ENCODE measurements at places on chromosomes 12 and 14.
A peak's percentile ranks its signal among the peaks of the same experiment; 100 is the strongest.

- H3K27ac ChIP-seq = no peak overlapping the region
- H3K4me1 ChIP-seq = no peaks in the 10 kb centered on the region
- H3K27me3 ChIP-seq = no peaks in the 10 kb centered on the region
These were observed 77.3 kb upstream of the CNTN1 start for GRCh38 chr12:40614923-40615322.

- no peaks in the 10 kb centered on the region for H3K36me3 ChIP-seq
- no peaks in the 10 kb centered on the region for H3K4me1 ChIP-seq
- H3K4me3 ChIP-seq = peak overlapping the region; percentile 48
- H3K27ac ChIP-seq = no peak overlapping the region
- H3K27me3 ChIP-seq = no peaks in the 10 kb centered on the region
These were observed 822 bp upstream of the SOX5 start for GRCh38 chr12:23950210-23950774.

DNA sequence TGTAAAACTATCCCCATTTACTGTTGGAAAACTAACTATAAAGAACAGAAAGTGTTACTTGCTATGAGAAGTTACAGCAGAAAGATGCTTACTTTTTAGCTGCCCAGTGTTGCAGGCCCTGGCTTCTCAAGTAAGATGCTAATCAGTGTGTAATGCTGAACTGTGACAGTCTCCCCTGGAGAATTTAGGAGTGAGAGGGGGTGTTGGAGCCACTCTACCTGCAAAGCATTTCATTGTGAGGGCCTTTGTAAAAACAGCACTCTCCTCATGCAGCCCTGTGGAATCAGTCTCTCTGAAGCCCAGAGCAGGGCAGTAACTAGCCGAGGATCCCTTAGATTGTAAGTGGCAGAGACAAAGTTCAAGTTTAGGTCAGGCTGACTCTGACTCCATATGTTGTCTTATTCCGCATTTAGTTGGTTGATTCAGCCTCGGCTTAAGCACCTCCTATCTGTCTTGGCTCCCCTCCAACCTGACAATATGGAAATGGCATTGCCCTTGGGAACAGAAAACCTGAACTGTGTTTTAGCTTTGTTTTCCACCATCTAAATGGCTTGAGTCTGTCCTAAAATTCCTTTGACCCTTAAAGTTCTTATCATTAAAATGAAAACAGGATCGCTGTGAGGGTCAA, 141.3 kb downstream of the PRKCH start:
- no peak overlapping the region for H3K4me3 ChIP-seq
- DNase-seq = no peak

- no peak overlapping the region for H3K4me3 ChIP-seq
- H3K36me3 ChIP-seq = no peaks in the 10 kb centered on the region
- no peaks in the 10 kb centered on the region for H3K27me3 ChIP-seq
- no peak overlapping the region for H3K27ac ChIP-seq
- H3K4me1 ChIP-seq = peaks cover 15% of the 10 kb centered on the region
These were observed 9.9 kb upstream of the VPS33A start for GRCh38 chr12:122276242-122276641.

DNA sequence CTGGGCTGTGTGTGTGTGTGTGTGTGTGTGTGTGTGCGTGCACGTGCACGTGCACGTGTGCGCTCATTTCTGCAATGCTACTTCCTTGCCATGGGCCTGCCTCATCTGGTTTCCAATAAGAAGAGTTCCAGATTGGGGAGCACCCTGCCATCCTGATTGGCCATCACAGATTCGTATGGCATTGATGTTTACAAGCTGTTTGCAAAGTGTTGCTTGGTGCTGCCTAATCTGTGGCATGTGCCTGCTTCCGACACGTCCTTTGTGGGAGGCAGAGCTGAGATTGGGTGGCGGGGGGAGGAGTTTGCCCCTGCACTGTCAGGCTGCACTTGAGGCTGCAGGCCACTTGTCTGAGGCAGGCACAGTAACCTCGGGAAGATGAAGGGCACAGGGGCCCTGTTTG, 39.2 kb downstream of the SAMD4A start:
- DNase-seq = no peak
- no peak overlapping the region for H3K27ac ChIP-seq
- no peaks in the 10 kb centered on the region for H3K36me3 ChIP-seq
- no peaks in the 10 kb centered on the region for H3K4me1 ChIP-seq
- H3K4me3 ChIP-seq = no peak overlapping the region
- H3K27me3 ChIP-seq = no peaks in the 10 kb centered on the region

GRCh38 chr12:71686658-71687025, 760 bp downstream of the TMEM19 start:
- H3K27ac ChIP-seq = peak overlapping the region; percentile 93
- DNase-seq = no peak
- no peaks in the 10 kb centered on the region for H3K4me1 ChIP-seq
- H3K27me3 ChIP-seq = no peaks in the 10 kb centered on the region
- no peaks in the 10 kb centered on the region for H3K36me3 ChIP-seq

GRCh38 chr12:120737557-120738251, 12.1 kb downstream of the ACADS start:
- no peak overlapping the region for H3K4me3 ChIP-seq
- H3K36me3 ChIP-seq = no peaks in the 10 kb centered on the region
- no peaks in the 10 kb centered on the region for H3K27me3 ChIP-seq

- no peak overlapping the region for H3K4me3 ChIP-seq
- no peak overlapping the region for H3K27ac ChIP-seq
- no peaks in the 10 kb centered on the region for H3K36me3 ChIP-seq
- no peak for DNase-seq
- no peaks in the 10 kb centered on the region for H3K4me1 ChIP-seq
These were observed 184.2 kb downstream of the TMTC2 start for GRCh38 chr12:82870771-82871377.

GRCh38 chr14:101496776-101497683, 64.3 kb upstream of the DIO3 start:
- H3K36me3 ChIP-seq = no peaks in the 10 kb centered on the region
- H3K4me3 ChIP-seq = no peak overlapping the region
- no peak overlapping the region for H3K27ac ChIP-seq
- H3K4me1 ChIP-seq = no peaks in the 10 kb centered on the region
- no peak for DNase-seq

GRCh38 chr14:58541633-58542022, 96.1 kb upstream of the DACT1 start:
- no peaks in the 10 kb centered on the region for H3K36me3 ChIP-seq
- H3K4me1 ChIP-seq = no peaks in the 10 kb centered on the region
- H3K27ac ChIP-seq = no peak overlapping the region
- no peak overlapping the region for H3K4me3 ChIP-seq
- no peak for DNase-seq

DNA sequence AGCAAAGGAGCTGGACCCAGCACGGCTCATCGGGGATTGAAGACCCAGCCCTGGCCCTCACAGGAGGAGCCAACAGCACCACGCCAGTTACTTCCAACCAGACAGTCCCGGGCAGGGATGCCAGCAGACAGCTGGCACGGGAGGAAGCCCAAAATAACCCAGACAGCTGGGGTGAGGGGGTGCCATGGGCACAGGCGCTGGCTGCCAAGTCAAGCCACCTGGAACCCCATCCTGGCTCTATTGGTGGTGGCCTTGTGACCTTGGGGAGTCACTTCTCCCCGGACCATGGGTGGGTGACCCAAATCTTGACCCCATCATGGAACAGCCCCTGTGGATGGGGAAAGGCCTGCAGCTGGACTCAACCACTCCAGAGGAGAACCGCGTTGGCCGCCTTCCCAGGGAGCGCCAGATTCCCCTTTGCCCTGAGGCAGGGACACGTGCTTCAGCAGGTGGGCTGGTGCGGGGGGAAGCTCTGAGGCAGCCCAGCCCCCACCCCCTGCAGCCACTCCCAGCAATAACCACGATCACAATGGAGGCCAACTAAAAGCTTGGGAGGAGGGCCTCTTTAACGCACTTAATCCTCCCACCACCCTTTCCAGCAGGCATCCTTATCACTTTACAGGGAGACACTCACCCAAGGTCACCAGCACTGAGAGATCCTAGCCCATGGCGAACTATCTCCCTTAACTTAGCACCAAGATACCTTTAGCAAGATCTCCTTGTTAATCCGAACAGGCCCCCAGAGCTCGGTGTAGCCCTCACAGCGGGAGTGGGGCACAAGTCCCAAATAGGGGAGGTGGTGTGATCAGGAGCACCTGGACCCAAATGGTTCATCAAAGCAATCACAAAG, 4.7 kb upstream of the RHOF start:
- no peak overlapping the region for H3K4me3 ChIP-seq
- H3K27me3 ChIP-seq = no peaks in the 10 kb centered on the region
- H3K36me3 ChIP-seq = no peaks in the 10 kb centered on the region
- H3K4me1 ChIP-seq = peaks cover 43% of the 10 kb centered on the region
- DNase-seq = peak; percentile 62
- peak overlapping the region; percentile 89 for H3K27ac ChIP-seq

- DNase-seq = no peak
- H3K27ac ChIP-seq = no peak overlapping the region
- H3K36me3 ChIP-seq = no peaks in the 10 kb centered on the region
- H3K4me3 ChIP-seq = no peak overlapping the region
These were observed 128.4 kb downstream of the METTL25 start for GRCh38 chr12:82486524-82487235.

DNA sequence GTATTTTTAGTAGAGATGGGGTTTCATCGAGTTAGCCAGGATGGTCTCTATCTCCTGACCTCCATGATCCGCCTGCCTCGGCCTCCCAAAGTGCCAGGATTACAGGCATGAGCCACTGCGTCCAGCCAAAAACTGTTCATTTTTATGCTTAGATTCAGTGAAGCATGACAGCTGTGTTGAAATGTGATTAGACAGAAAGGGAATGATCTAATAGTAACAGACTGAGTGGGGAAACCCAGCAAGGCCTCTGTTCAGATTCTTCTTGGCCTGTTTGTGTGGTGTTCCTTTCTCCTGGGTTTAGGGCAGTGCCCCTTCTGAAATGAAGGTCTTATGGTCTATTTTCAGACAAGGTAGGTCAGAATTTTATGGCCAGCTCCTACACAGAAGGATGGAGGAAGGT, 11.8 kb upstream of the ABCD4 start:
- no peaks in the 10 kb centered on the region for H3K27me3 ChIP-seq
- no peak for DNase-seq
- no peaks in the 10 kb centered on the region for H3K36me3 ChIP-seq
- no peaks in the 10 kb centered on the region for H3K4me1 ChIP-seq
- no peak overlapping the region for H3K27ac ChIP-seq
- no peak overlapping the region for H3K4me3 ChIP-seq

GRCh38 chr12:28059668-28060067, 87.1 kb upstream of the PTHLH start:
- no peak overlapping the region for H3K4me3 ChIP-seq
- H3K27me3 ChIP-seq = no peaks in the 10 kb centered on the region
- no peak for DNase-seq

DNA sequence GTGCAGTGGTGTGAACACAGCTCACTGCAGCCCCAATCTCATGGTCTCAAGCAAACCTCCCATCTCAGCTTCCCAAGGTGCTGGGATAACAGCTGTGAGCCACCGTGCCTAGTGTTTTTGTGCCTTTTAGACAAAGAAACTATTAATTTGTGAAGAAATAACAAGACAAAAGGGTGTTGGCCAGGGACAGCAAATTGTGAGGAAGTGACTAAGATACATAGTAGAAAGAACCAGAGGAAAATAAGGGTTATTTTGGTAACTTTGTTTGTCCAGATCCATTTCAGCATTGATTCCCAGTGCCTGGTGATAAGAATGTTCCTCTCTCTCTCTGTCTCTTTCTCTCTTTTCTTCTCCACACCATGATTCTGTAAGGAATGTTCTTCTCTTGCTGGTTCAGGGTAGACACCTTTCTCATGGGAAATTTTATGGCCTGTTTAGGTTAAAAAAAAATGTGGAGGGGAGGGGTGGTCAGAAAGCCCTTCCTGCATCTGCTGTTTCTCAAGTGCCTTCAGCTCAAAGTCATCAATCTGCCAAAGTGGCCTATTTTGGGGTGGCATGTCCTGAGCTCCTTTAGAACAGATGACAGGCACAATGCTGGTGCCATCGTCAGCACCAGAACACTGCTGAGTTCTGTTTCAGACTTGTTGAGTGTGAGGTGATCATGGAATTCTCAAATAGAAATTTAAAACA, 184.4 kb upstream of the EEA1 start:
- H3K36me3 ChIP-seq = no peaks in the 10 kb centered on the region
- H3K4me3 ChIP-seq = no peak overlapping the region
- no peaks in the 10 kb centered on the region for H3K27me3 ChIP-seq

DNA sequence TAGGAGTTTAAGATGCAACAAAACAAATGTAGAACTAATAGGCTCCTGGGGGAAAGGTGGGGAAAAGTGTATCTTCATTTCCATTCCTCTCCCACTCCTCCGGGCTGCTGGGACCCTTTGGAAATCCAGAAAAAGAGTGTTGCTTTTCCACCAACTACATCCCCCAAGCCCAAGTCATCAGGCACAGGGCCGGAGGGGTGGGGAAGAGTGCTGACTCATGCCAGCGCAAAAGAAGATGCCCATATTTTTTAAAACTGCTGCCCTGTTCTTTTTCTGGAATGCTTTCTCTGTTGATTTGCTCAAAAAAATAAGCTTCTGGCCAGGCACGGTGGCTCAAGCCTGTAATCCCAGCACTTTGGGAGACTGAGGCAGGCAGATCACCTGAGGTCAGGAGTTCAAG, 70.9 kb downstream of the TBK1 start:
- no peak overlapping the region for H3K4me3 ChIP-seq
- H3K27ac ChIP-seq = no peak overlapping the region
- H3K4me1 ChIP-seq = no peaks in the 10 kb centered on the region
- no peak for DNase-seq
